Femur (tissue), 1 donor: ENCODE measurements at places on chromosomes 5 and 9.

GRCh38 chr9:72351538-72352453 is 13.2 kb downstream of the ZFAND5 start:
- no peak for DNase-seq

DNA sequence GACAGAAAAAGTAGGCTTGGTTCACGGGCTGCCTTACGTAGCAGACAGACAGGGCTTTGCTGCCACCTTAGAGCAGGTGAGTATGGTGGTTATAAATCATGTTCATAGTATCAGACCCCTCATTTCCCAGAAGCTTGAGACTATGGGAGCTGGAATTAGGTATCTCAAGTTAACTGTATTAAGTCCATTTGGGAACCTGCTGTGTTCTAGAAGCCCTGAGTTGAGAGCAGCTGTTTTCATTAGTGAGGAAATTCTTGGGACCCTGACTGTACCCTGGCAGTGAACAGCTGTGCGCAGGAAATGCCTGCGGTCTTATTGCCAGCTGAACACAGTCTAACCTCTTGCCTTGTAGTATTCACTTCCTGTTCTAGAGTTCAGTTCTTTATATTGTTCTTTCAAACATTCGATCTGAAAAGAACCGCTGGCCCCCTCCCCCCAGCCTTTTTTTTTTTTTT is 29.8 kb downstream of the UGCG start:
- peak; percentile 80 for DNase-seq

DNA sequence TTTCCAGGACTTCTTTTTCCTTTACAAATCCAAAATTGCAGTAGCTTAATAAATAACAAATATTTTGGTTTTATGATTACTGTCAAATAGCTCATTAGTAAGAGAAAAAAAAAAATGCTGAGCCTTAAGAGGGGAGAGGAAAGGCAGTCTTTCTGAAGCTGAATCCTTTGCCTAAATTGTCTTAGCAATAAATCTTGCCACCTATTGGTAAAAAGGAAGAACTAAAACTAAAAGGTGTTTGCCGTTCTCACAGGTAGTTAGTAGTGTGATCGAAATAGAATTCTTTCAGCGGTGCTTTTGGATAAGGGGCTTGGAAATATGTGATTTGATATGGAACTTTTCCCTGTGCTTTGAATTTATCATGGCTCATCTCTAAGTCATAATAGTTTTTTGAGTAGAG is 31.2 kb downstream of the PIK3R1 start:
- no peak for DNase-seq

DNA sequence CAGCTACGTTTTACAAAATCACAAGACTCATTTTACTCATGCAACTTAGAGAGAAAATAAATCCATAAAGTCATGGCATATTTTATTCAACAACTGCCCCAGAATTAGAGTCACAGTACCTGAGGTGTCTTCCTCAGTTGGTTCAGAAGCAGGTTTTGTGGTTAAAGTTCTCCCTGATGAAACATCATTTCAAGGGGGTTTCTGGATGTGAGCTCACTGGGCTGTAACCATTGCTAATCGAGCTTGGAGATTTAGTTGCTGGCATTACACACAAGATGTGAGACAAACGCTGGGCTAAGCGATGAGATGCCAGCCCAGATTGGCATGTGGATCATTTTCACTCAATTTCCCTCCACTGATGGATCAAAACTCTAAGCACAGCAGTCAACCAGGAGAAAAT is 131.3 kb downstream of the PRELID2 start:
- no peak for DNase-seq

GRCh38 chr5:52897238-52897614 is 91.9 kb upstream of the ITGA2 start:
- no peak for DNase-seq

- DNase-seq, result no peak
These were observed 38.6 kb downstream of the GRAMD2B start for GRCh38 chr5:126461838-126462237.

- DNase-seq, result no peak
These were observed 478.3 kb upstream of the EDIL3 start for GRCh38 chr5:84863020-84863419.

- DNase-seq, result no peak
These were observed 17.4 kb downstream of the MAML1 start for GRCh38 chr5:179749857-179750508.
